ENCODE measurements at places on chromosomes 5 and 9.

GRCh38 chr5:2096887-2097505, 214.3 kb upstream of the IRX4 start:
- no peak for DNase-seq

- no peak for DNase-seq
Measured at GRCh38 chr9:134855900-134856377, 24.7 kb upstream of the FCN2 start.

- no peak for DNase-seq
Measured at GRCh38 chr9:114247077-114247476, 75.8 kb upstream of the ORM1 start.

- DNase-seq: no peak
Measured at GRCh38 chr5:42572313-42572712, 149.1 kb downstream of the GHR start.

GRCh38 chr5:168746893-168747640, 167.9 kb upstream of the PANK3 start:
- no peak for DNase-seq

DNA sequence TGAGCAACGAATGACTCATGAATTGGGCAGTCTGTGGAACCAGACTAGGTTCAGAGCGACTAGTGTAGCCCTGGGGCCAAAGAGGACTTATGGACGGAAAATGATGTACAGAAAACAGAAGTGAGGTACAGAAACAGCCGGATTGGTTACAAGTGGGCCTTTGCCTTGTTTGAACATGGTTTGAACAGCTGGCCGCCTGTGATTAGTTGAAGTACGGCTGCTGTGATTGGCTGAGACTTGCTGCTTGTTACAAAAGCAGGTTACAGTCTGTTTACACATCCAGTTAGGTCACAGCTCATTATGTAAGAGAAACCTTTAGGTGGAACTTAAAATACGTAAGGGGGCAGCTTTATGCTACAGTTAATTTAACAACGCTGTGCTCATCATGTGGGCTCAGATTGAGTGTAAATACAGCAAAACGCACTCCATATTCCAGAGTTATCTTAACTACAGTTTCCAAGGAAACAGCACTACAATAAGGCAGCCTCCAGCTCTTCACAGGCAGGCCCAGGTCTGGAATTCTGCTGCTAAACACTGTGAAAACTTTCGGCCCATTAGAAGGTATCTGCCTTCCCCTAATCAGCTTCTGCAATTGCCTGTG, 6.5 kb downstream of the AMACR start:
- peak; percentile 86 for DNase-seq

DNA sequence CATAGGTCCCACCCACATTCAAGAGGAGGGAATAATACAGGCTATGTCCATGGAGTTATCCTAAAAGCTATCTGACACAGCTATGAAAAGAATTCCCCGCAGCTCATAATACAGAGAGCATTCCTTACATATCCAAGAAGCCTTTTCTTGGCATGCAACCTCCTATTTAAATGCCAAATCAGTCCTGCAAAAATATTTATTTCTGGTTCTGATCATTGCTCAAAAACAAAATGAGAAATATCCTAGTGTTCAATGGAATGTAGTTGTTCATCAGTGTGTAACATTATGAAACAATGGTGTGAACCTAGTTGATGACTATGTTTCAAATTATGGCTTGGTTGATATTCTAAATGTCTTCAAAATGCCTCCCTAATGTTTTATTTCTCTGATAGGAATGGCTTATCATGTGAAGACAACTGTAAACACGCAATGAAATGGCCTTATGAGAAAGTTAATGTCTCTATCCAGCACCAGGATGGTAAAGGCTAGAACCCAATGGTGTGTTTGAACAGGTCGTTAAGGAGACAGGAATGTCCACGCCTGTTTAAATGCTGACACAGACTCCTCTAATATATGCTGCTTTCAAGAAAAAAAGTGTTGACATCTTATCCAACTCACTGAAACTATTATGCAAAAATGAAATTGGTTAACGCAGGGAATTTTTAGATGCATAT, 126.7 kb upstream of the CDH6 start:
- DNase-seq: no peak

DNA sequence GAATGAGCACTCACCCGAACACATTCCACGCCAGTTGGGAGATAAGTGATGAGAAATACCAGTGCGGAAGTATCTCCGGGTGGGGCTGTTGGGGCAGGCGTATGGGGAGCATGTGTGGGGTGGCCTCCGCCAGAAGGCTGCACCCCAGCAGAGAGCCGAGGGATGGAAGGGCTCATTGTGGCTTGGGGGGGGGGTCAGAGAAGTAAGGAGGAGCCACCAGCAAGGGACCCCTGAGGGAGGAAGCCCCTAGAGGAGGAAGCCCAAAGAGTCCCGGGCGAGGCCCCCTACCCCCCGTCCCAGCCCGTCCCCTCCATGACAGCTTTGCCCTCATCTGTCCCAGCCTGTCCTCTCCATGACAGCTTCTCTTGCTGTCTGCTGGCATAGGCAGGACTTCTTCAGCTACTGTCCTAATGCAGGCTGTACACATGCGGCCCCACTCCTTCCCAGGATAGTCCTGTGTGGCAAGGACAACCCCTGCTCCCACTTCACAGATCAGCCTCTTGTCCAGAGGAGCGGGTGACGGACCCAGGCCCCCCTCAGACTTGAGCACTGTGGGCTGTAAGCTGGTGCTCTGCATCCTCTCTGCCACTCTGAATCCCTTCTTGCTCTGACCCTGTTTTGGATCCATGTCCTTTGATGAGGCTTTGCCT, 239.6 kb downstream of the CACNA1B start:
- no peak for DNase-seq

GRCh38 chr9:35035851-35036701, 36.3 kb downstream of the VCP start:
- DNase-seq: peak; percentile 6

- no peak for DNase-seq
Measured at GRCh38 chr9:103819936-103820335, 274.2 kb upstream of the SMC2 start.

DNA sequence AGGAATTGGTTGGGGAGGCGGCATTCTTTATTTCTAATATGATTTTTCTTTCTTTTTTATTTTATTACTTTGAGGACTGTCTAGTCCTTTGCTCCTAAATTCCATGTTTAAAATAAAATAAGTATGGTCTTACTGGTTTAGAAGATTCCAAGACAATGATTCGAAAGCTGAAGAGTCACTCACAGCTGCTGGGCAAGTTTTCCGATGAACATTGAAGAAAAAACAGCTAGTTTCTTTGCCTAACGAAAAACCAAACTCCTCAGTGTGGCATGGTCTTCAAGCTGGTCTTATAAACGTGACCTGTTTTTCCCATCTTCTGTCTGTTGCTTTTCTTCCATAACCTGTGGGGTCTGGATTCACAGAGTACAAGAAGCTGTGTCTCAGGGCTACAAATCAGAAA, 25.1 kb downstream of the ZNF474 start:
- no peak for DNase-seq

GRCh38 chr5:58855851-58856739, 273.2 kb downstream of the RAB3C start:
- DNase-seq: no peak

DNA sequence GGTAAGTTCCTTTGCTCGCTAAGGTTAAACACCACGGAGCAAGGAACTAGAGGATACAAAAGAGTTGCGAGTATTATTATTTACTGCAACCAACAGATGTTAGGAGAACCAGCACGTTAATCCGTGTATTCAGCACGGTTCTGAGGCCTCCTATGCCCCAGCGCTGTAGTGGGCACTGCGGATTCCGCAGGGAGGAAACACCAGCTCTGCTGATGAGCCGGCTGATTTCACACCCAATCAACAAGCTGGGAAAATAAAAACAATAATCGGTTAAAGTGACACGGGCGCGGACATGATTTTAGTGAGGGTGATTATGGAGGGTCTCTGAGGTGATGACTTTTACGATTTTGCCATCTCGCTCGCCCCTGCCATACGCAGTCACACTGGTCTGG, 702 bp upstream of the PRELID2 start:
- DNase-seq: no peak

GRCh38 chr9:14238079-14238478, 75.9 kb downstream of the NFIB start:
- no peak for DNase-seq

DNA sequence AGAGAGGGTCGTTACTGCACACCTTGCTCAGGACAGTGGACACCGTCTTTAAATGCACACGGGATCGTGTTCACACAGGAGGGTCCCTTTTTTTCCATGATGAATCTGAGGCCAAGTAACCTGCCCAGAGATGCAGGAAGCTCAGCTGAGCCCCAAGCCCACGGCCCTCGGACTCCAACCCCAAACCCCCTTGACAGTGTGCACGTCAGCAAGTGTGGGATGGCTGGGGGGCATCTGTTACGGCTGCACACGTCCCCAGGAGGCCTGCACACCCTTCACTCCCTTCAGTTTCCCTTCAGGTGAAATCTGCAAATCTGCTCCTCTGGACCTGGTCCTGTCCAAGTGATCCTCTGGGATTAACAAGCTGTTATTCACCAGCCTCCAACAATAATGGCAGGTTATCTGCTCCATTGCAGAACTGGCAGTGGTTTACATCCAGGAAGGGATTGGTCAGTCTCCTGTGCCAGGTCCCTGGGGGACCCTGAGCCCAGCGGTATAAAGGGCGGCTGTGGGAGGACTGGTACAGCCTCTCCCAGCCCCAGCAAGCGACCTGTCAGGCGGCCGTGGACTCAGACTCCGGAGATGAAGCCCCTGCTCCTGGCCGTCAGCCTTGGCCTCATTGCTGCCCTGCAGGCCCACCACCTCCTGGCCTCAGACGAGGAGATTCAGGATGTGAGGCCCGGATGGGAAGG, at the start of gene LCN1:
Gene LCN1, plus strand, starts transcription at position 525 of the 692 bp plus-strand sequence. Its CDS starts 58 bp downstream, at position 583.
- DNase-seq: no peak

GRCh38 chr5:142737179-142737578, 33.0 kb upstream of the ARHGAP26 start:
- DNase-seq: no peak
